ENCODE measurements at places on chromosomes 11 and 22.

DNA sequence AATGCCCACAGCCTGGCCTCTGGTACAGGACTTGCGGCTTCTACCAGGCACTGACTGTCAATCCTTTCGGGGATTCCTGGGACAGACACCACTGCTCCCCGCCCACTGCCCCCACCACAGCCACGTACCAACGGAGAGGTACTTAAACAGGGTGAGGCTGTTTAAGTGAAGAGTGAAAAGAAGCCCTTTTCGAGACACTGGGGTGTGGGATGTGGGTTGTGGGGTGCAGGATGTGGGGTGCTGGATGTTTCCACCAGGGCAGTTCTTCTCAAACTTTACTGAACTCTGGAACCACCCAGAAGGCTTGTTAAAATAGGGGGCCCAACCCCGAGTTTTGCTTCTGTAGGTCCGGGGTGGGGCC lies 34.2 kb upstream of the PRR5 start:
- DNase-seq: no peak

DNA sequence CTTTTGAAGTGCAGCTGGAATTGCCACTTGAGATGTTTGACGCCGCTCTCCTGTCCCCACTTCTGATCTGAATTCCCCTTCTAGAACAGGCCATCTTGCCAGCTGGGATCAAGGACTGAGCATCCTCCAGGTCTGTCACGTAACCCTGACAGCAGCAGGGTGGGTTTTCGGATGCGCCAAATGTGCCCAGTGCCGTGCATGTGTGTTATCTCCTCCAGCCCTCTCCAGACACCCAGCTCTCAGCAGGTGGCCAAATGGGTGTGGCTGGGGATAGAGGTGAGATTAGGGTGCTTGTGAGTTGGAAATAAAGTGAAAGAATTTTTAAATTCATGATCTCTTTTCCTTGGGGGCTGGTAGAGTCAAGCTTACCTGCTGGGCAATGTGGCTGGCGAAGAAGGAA lies 3.3 kb downstream of the OSBP2 start:
- DNase-seq: no peak

DNA sequence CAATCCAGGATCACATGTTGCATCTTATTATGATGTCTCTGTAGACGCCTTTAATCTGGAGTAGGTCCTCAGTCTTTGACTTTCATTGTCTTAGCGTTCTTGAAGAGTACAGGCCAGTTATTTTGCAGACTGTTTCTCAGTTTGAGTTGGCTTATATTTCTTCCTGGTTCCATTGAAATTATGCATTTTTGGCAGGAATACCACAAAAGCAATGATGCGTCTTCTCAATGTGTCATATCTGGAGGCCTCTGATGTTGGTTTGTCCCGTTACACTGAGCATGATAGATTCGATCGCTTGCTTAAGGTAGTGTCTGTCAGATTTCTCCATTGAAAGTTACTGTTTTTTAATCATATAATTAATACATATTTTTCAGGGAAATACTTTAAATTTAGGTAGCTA lies 30.6 kb downstream of the TECTA start:
- no peak for DNase-seq

GRCh38 chr11:14587258-14587657 lies 56.3 kb upstream of the PDE3B start:
- no peak for DNase-seq

- DNase-seq: no peak
Measured at GRCh38 chr11:58691675-58692074, 40.1 kb downstream of the GLYAT start.

DNA sequence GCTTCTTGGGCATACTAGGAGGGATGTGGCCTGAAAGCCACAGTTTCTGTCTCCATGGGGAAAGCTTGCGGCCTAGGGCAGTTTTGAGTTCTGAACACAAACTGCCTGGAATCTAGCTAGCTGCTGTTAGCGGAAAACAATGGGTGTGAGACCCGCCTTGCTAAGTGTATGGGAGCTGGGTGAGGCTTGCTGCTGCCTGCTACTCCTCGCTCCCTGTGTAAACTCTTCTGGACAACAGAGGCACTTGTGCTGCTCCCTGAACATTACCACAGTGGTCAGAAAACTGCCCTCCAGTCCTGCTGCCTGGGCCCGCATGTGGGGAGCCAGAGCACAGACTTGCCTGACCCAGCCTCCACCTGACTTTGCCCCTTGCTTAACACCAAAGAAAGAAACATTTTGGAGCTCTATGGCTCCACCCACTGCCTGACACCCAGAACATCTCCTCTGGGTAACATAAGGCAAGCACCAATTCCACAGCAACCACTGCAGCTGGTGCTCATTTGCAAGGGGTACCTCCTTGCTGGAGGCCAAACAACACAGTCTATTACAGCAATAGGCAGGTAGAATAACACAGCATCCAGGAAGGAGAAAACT lies 766.3 kb upstream of the RAG2 start:
- DNase-seq: no peak

DNA sequence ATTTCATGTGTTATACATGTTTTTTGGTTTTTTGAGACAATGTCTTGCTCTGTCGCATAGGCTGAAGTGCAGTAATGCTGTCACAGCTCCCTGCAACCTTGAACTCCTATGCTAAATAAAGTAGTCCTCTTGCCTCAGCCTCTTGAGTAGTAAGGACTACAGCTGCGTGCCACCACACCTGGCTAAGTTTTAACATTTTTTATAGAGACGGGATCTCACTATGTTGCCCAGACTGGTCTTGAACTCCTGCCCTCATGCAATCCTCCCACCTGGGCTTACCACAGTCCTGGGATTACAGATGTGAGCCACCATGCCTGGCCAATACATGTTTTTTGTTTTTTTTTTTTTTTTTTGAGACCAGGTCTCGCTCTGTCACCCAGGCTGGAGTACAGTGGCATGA lies 33.9 kb downstream of the SWAP70 start:
- no peak for DNase-seq

DNA sequence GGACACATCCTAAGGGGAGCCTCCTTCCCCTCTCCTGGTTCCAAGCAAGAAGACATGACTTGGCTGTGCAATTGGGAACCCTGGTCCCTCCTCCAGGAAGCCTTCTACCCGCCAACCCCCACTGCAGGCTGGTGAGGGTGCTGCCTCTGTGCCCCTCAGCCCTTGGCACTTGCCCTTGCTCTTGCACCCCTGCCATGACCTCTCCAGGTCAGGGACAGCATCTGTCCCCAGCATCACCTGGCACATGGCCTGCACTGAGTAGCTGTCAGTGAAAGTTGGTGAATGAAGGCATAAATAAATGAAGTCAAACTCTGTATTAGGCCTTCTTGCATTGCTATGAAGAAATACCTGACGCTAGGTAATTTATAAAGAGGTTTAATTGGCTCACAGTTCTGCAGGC lies 1.9 kb upstream of the GTSE1 start:
- DNase-seq: no peak
